ENCODE measurements at places on chromosomes 12 and 14. TPM values are rescaled to one million over a fixed set of nuclear protein-coding genes. Genes with fewer than 3 reads are reported as not detected.

C12orf50 gene
- 0.09 TPM for total RNA-seq

ZNF664 gene
- total RNA-seq: 56.4 TPM

DNAI7 gene
- not detected for total RNA-seq

BEGAIN gene
- 2.2 TPM for total RNA-seq

PLEKHG7 gene
- not detected for total RNA-seq
